ENCODE measurements at places on chromosomes 13 and 19. TPM values are rescaled to one million over a fixed set of nuclear protein-coding genes. Genes with fewer than 3 reads are reported as not detected.
A peak's percentile ranks its signal among the peaks of the same experiment; 100 is the strongest.

The POMP gene
- 149 TPM for polyA plus RNA-seq

The TJP3 gene
- polyA plus RNA-seq = not detected

The POGLUT2 gene
- 11.6 TPM for polyA plus RNA-seq

The HSH2D gene
- not detected for polyA plus RNA-seq

The DUS3L gene
- polyA plus RNA-seq = 14.4 TPM

The CEACAM21 gene
- polyA plus RNA-seq = not detected

The TEX26 gene
- polyA plus RNA-seq = 0.22 TPM

DNA sequence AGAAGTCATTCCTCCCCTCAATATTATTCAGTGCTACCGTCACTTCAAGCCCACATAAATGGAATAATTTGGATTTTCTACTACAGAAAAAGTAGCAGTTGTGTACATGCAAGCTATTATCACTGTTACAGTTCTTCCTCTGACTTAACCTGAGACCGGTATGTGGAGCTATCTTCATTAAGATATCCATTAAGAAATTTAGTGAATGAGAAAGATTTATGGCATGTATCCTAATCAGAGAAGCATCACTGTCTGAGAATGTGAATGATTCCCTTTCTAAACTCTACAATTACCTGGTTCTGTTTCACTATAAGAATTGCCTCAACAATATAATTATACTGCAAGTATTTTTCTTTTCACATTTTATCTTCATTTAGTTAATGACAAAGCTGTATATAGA, 278.7 kb downstream of the KLF5 start:
- DNase-seq = peak; percentile 48

DNA sequence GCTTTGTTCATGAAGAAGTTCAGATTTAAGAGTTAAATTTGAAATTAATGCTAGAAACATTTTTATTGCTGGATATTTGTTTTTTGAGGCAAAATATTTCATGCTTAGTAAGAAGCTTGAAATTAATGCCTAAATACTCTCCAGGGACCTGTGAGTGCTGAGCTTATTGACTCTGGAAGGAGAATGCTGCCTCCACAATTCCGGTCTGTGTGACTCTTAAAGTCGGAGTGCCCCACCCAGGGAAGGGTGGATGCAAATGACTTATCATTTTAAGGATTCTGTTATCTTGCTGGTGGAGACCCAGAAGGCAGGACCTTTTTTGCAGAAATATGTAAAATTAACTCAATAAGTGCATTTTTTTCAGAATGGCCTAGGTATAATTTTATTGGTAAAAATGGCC, 143.8 kb upstream of the RXFP2 start:
- DNase-seq = no peak

GRCh38 chr19:4803736-4804695, 12.5 kb downstream of the FEM1A start:
- peak; percentile 28 for DNase-seq

DNA sequence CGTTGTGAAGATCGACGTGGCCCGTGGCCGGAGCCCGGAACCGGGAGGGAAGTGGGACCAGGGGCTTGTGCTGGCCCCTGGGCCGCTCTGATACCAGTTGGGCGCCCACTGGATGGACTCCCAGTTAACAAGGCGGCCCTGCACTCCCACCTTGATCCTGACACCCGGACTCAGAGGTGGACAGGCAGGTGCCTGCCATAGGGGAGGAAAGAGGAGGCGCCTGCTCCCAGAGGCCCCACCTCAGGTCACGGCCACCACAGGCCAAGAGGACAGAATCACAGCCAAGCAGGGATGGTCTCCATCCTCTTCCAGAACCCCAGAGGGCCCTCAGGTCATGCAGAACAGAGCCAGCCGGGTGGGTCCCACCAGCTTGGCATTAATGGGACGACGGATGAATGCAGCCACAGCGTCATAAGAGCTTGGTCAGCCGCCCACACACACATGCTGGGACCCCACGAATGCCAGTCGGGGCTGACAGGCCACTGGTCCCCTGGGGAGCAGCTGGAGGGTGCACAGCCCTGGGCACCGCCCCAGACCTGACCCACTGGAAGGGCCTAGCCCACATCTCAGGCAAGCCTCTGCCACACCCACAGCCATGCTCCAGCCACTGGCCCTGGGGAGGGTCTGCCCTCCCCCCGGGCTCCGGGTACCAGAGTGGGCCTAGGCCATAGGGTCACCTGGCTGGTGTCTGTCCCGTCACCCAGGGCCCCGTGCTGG, 9.6 kb upstream of the KLF16 start:
- DNase-seq = no peak

- DNase-seq = no peak
Observed at GRCh38 chr19:47019431-47020041, at the start of gene NPAS1. Gene NPAS1, plus strand, starts transcription at chr19:47019837. Its CDS starts 1,211 bp downstream, at chr19:47021048.

GRCh38 chr13:60242043-60242595, 78.4 kb upstream of the DIAPH3 start:
- no peak for DNase-seq

- peak; percentile 19 for DNase-seq
Observed at GRCh38 chr13:19810996-19811881, 28.5 kb upstream of the PSPC1 start.

DNA sequence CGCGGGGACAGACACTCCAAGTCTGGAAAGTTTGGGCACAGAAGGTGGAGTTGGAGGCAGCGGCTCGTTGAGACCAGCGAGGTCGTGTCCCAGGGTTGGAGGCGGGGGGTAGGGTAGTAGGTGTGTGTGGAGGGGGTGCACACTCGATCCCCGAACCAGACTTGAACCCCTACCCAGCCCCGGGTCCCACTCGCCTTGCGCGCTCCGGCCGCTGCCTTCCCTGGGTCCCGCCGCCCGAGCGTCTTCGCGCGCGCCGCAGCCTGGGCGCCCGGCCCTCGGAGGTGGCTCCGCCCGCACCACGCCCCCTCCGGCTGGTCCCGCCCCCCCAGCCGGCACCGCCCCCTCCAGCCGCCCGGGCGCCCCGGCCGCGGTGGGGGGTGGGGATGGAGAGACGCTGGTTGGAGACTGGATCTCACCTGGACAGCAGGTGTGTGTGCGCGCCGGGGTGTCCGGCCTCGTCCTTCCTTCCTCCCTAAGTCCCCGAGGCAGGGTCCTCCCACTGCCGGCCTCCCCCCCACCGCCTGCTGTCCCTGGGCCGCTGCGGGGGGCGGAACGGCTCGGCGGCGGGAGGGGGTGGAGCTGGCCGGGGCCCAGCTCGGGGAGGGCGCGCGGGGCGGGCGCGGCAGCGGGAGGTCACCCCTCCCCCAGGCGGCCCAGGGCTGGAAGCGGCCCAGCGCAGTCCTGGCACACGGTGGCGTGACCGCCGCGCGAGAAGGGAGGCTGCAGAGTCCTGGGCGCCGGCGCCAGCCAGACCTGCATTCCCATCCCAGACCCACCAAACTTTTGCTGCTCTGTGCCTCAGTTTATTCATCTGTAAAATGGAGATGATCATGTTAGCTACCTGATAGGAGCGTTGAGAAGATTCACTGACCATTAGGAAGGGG, at the start of gene KANK2:
TSS of gene KANK2 (minus strand) at position 255 of the 884 bp plus-strand sequence. CDS start 3,034 bp downstream, outside the sequence.
- DNase-seq = peak; percentile 76

DNA sequence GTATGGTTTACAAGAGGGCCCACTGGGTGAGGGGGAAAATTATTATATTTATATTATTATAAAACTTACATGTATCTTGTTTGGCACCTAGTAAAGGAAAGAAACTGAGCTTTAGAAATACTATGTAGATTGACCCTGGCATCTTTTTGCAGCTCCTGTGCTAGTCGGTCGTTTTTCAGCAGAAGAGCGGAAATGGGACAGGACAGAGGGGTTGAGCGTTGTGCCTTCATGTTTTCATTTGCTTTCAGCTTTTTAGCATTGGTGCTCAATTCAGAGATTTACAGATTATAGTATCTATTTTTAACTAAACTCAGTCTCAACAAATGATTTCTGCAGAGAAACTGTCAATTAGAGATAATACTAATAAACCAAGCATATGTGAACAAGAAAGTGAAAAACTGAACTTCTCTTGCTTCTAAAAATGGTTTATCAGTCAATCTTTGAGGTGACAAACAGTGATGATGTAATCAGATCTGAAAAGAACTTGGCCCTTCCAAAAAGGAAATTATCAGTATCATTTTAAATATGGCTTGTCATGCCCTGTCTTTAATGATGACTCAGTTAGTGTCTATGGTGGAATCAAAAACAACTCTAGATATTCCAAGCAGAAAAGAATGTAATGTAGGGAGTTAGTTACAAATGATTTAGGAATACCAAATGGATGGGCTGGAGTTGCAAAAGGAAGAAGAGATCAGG, 56.9 kb upstream of the KCTD4 start:
- no peak for DNase-seq

DNA sequence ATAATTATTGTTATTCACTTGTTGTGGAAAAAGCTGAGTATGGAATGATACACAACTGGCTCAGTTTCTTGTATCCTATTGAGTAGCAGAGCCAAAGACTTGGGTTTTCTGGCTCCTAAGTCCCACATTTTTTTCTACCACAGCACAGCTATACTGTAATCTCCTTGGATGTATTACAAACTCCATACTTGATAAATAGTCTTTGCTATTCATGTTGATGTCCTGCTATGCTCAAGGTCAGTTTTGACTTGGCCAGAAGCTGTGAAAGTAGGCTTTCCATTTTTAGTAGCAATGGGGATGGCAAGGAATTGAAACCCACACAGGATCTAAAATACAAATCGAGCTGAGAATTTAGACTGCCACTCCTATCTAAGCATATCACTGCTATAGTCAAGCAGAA, 79.1 kb downstream of the B3GLCT start:
- peak; percentile 70 for DNase-seq

DNA sequence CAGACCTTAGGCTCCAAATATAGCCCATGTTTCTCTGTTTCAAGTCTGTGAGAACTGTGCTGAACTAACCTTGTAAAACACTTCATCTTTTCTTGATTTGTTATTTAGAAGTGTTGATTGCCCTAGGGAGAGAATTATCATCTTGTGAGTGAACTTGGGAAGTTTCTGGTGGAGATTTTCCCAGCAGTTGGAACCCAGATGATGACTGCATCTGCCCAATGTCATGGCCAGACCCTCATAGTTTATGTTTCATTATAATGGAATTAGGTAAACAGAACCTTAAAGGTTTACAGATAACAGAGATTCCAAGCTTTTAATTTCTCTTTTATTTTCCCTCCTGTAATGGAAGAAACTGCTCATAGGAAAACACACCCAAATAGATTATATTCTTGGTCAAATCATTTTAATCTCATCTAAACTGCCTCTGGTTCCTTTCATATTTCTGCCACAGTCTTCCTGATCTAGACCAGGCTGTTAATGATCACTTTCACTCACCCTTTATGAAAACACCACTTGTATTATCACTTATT, 569.1 kb downstream of the KCTD12 start:
- DNase-seq = no peak

DNA sequence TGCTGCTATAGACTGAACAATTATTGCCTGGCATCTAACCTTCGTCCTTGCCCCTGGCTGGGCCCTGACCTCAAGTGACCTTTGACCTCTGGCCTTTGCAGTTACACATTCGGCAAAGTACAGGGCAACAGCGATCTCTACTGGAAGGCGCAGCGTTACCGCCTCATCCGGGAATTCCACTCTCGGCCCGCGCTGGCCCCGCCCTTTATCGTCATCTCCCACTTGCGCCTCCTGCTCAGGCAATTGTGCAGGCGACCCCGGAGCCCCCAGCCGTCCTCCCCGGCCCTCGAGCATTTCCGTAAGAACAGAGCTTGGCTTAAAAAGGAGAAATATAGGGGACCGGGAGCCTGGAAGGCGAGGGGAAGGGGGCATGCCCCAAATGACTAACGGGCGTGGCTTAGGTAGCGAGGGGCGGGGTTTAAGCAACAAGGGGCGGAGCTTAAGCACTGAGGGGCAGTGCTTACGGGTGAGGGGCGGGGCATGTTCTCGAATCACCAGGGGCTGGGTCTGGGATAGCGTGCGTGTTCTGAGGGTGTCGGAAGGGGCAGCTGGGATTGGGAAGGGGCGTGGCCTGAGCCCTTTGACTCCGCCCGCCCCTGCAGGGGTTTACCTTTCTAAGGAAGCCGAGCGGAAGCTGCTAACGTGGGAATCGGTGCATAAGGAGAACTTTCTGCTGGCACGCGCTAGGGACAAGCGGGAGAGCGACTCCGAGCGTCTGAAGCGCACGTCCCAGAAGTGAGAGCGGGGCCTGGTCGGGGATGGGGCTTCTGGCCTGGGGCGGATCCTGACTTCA, 52.7 kb downstream of the TRPM4 start:
- no peak for DNase-seq

DNA sequence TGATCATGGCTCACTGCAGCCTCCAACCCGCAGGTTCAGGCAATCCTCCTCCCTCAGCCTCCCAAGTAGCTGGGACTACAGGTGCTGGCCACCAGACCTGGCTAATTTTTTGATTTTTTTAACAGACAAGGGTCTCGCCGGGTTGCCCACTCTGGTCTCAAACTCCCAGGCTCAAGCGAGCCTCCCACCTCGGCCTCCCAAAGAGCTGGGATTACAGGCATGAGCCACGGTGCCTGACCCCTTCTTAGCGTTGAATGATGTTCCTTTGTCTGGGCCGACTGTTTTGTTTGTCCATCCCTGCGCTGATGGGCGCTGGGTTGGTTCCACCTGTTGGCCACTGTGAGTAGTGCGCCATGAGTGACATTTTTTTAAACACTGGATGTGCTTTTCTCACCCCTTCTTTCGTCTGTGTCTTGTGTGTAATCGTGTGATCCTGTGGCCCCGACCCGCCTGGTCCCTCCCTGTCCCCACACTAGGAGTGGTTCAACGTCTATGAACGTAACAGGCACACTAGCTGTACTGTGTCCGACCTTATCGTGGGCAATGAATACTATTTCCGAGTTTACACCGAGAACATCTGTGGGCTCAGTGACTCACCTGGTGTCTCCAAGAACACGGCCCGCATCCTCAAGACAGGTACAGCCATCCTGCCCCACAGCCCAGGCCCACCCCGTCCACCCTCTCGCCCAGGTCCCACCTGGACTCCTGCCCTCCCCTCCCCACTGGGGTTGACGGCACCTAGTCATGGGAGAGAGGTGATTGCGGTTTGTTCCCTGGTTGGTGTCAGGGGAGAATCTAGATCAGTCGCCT, 15.0 kb upstream of the EMC10 start:
- DNase-seq = peak; percentile 67

GRCh38 chr19:10816691-10817090, 19.3 kb downstream of the TMED1 start:
- no peak for DNase-seq

All from fibroblast of lung (primary cell).